ENCODE measurements at places on chromosomes 2 and 18. TPM values are rescaled to one million over a fixed set of nuclear protein-coding genes. Genes with fewer than 3 reads are reported as not detected.

The ATP8B1 gene
- 33.5 TPM for total RNA-seq

The ARHGAP28 gene
- 22.6 TPM for total RNA-seq

The ABCG5 gene
- total RNA-seq: not detected

The ACKR3 gene
- total RNA-seq: 19.2 TPM

The SLC66A2 gene
- total RNA-seq: 74.1 TPM

The LAMA1 gene
- 59.6 TPM for total RNA-seq

The ZNF804A gene
- 0.41 TPM for total RNA-seq

The CCDC178 gene
- total RNA-seq: 5.9 TPM

The HSPD1 gene
- 110 TPM for total RNA-seq

The SMYD1 gene
- 2.4 TPM for total RNA-seq

The RNF152 gene
- total RNA-seq: 15.5 TPM

The PARD3B gene
- 14.7 TPM for total RNA-seq

The EXOC6B gene
- 16.6 TPM for total RNA-seq

The ADCYAP1 gene
- 2.7 TPM for total RNA-seq

The MERTK gene
- 22.2 TPM for total RNA-seq

The POTEJ gene
- total RNA-seq: 16.7 TPM

The AQP4 gene
- 1.7 TPM for total RNA-seq

The IL36G gene
- total RNA-seq: not detected

The YPEL5 gene
- total RNA-seq: 81.8 TPM

The SGPP2 gene
- total RNA-seq: 3.7 TPM

The CHST10 gene
- total RNA-seq: 27.7 TPM

The TMEM198 gene
- total RNA-seq: 11.5 TPM

The EFHD1 gene
- 25.9 TPM for total RNA-seq

The CD207 gene
- total RNA-seq: 0.28 TPM

The SF3B1 gene
- 197 TPM for total RNA-seq

The PTPRM gene
- total RNA-seq: 92.6 TPM

The TRIM54 gene
- 17.9 TPM for total RNA-seq

The SLC38A11 gene
- total RNA-seq: 2.8 TPM

The CXCR1 gene
- not detected for total RNA-seq

The EMILIN1 gene
- 149 TPM for total RNA-seq

The CCDC150 gene
- 0.50 TPM for total RNA-seq

The EML6 gene
- total RNA-seq: 0.46 TPM

Measured in prostate gland (tissue), 2 donors.